Right forelimb (tissue), 1 donor: ENCODE measurements at places on chromosomes 5 and 9.

DNA sequence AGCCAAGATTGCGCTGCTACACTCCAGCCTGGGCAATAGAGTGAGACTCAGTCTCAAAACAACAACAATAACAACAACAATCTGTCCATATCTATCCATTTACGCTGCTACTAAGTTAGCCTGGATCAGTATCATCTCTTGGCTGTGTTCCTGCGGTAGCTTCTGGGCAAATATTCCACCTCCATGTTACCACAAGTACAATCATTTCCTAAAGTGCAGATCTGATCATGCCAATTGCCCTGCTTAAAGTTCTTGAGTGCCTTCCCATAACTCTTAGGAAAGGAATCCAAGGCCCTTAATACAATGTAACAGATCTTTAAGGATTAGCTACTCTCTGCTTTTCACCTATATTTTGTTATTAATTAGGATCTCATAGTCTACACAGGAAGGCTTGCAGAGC lies 15.4 kb upstream of the PPP2R2B start:
- DNase-seq = no peak

GRCh38 chr5:439636-440035 lies 3.3 kb upstream of the EXOC3 start:
- peak; percentile 23 for DNase-seq

- DNase-seq = no peak
Observed at GRCh38 chr5:100828071-100828897, 74.8 kb downstream of the ST8SIA4 start.

DNA sequence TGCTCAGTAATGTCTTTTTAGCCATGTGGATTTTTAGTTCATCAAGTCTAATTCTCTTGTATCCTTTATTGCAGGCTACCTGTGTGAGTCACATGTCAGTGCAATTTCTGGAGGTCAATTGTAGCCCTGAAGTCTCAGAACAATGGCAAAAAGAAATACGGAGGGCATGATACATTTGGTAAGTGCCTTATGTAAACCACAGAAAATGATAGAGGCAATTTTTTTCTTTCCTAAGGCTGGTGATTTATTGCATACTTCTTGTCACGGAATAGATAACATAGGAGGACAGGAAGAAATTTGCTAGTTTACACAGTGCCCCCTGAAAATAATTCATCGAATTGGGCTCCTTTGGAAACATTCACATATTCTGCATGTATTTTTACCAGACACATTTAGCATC lies 235.9 kb downstream of the DMRTA1 start:
- no peak for DNase-seq

DNA sequence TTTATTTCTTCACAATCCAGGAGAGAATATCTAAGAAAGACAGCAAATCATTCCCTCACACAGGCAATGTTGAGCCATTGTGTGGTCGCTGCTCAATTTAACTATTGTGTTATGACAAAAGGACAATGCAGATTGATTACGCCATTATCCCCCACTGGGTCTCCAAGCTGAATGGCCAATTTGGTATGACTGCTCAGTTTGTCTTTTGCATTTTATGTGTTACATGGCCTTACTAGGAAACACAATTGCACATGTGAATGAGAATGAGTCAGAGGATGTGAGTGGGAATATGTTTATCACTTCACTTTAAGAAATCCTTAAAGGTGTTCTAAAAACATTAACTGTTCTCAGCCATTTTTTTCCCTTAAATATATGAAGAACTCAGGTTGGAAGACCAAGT lies 108.3 kb downstream of the FAM174A start:
- no peak for DNase-seq

DNA sequence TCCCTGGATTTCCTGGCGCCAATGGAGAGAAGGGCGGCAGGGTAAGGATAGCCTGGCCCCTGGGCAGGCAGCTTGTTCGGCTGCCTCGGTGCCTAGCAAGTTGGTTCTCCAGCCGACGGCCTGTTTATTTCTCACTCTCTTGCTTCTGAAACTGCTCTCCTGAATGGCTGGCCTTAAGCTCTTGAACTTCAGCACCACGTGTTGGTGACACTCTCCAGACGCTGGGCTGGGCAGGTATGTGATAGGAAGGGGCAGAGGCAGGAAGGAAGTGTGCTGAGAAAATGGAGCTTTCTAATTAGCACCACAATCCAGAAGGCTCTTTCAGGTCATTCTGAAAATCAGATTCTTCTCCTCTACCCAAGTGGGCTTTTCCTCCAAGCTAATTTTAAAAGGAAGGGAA lies 91.4 kb upstream of the FCN2 start:
- DNase-seq = no peak

DNA sequence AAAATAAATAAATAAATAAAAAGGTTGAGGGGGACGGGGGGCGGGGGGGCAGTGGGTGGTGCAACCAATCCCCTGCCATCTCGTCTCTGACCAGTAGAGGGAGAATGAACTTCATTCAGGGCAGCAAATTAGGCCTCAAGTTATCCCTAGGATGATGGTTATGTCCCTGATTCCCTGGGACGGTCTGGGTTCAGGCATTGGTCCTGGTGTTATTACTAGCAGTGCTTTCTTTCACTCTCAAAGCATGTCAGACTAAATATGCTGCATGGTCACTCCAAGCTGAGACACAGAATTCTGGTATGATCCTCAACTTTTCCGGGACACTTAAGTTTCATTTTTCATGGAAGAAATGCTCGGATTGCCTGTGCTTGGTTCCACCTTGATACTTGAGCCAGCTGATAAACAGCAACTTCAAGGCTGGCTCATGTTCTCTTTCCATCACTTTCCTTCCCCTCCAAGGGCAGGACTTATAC lies 59.4 kb downstream of the DAP start:
- no peak for DNase-seq

DNA sequence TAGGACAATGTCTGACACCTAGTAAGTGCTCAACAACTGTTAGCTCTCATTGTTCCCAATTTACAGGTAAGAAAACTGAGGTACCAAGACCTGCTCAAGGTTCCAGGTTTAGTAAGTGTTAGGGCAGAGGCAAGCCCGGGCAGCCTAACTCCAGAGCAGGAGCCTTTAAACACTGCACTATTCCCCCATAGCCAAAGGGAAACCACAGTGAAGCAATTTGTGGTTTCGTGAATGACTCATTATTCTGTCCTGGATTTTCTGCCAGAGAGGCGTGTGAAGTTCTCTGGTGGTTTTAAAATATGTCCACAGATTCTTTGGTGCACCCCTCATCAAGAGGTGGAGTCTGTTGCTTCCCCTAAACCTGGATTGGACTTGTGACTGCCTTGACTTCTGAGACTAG lies 1.0 kb upstream of the MCC start:
- no peak for DNase-seq

DNA sequence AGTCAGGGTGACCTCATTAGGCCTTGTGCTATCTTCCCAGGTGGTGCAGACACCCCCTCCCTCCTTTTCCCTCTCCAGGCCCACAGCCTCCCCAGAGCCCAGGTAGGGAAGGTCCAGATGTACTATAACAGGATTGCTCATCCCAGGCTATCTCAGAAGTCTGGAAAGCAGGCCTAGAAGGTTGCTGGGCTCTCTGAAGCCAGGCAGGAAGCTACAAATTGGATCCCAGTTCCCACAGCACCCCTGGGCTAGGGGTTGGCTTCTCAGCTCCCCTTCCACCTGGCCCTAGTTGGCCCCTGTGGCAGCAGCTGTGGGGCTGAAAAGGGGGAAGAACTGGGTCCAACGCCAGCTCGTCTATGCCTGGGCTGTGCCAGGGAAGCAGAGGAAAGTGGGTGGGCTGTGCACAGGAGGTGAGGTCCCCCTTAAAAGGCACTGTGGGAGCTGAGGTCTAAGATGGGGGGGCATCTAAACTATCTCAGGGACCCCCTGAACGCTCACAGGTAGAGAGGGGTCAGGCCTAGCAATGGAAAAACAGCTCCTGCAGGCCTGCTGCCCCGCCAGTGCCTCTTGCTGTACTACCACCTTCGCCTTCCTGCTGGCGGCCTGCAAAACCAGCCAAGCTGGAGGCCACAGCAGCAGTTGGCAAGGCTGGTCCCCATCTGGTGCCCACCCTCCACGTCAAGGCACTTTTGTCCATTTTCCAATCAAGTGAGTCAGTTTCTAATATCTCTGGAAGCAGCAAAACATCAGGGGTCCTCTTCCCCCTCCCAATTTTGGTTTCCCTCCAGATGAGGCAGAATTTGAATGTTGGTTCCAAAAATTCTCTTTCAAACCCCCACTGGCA lies 13.3 kb upstream of the PSMD5 start:
- DNase-seq = no peak

GRCh38 chr5:74672215-74672877 lies 12.7 kb upstream of the HEXB start:
- no peak for DNase-seq

DNA sequence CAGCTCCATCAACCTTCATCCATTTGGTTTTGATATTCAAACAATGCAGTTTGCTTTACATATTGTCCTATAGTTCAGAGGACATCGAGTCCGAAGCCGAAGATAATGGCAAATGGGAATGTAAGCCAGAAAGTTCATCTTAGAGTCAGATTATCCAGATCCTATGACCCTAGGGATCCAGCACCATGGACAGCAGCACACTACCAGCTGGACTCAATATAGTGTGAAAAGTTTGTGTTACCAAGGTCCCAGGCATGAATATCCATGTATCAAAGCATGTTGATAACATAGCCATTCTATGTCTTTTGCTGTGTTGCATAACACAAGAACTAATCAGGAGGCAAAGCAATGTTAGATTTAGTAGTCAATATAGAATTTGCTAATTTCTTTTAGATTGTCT lies 46.3 kb downstream of the FSTL4 start:
- DNase-seq = peak; percentile 69

DNA sequence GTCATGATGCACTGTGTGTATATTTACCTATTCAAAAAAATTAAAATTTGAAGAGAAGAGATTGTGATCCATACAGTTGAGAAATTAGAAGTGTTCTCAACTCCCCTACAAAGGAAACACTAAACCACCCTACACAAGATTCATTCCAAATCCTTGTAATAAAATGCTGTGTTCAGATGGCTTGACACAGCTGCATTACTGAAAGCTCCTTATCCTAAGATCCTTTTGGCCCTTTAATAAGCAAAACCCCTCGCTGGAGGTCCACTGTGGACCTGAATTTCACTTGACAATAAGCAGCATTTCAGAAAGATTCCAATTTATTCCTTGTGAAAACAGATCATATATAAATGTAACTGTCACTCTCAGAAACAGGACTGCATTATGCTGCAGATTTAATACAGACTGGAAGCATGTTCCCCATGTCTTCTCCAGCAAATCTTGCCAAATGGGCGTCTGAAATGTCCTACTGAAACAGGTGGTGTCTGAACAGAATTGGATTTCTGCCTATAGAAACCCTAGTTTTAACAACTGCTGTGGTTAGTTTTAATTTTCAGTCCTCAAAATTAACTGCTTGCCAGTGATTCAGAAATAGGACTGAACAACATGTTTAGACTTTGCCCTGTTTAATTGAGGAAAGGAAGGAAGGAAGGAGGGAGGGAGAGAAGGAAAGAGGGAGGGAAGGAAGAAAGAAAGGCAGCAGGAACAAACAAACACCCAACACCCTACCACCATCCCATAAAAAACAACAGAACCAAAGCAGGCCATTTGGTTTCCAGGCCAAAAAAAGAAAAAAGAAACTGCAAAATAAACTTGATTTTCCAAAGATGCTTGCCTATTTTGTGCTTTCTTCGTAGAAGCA lies 179.6 kb downstream of the MLLT3 start:
- no peak for DNase-seq

DNA sequence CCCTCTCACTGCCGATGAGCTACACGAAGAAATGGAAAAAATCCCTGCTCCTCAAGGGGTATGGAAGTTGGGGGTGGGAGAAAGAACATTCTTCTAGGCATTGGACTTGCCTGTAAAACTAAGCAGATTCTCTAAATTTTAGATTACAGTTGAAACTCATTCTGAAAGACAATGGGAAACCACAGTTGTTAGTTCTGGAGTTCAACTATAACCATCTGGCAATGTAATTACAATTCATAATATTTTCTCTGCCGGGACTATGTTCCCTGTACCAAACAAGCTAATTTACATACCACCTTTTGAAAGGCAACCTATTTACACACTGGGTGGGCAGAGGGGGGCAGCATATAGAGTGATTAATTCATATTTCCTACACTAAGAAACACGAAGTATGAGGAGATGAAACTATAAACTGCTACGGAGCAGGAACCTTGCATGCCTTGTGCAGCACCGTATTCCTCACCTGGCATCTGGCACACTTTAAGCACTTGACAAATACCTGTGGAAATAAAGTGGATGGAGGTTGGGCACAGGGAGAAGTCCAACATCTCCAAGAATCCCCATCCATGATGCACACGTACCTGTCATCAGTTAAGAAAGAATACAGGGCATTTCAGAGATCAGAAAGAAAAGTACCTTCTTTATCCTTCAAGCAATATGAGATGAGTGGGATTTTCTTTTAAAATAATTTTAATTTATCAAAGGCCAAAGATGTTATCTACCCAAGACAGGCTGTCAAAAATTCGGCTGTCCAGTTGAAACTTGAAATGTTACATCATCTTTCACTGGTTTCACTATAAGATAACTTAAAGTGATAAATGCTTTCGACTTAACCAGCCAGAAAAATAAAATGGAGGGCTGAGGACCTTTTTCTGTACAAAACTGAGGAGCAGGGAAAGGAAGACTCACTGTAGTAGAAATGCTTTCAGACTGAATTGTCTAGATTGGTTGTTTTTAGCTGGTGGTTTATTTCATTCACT lies 54.2 kb downstream of the SSBP2 start:
- DNase-seq = no peak

GRCh38 chr5:9302218-9302617 lies 243.7 kb downstream of the SEMA5A start:
- DNase-seq = no peak

DNA sequence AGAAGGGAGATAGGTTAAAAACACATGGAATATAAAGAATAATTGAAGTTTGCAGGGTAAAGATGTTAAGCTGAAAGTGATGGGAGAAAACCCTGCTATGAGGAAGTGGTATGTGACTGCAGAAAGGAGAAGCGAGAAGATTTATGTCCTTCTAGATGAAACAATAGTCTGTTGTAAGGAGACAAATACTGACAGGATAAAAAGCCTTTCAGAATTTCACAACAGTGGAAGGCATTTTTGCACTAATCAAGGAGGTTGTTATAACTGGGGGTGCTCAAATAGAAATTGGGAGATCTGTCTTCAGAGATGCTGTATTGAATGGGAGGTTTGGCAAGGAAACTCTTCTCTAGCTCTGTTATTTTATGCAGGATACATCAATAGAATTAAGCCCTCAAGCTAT lies 69.6 kb downstream of the NMUR2 start:
- no peak for DNase-seq
